ENCODE measurements at places on chromosomes 2 and 18. TPM values are rescaled to one million over a fixed set of nuclear protein-coding genes. Genes with fewer than 3 reads are reported as not detected.

- H3K27me3 ChIP-seq: no peaks in the 10 kb centered on the region
- no peak for DNase-seq
- no peaks in the 10 kb centered on the region for H3K36me3 ChIP-seq
- H3K27ac ChIP-seq: no peak overlapping the region
- H3K4me1 ChIP-seq: no peaks in the 10 kb centered on the region
- H3K4me3 ChIP-seq: no peak overlapping the region
Observed at GRCh38 chr2:225472161-225472560, 72.7 kb downstream of the NYAP2 start.

- H3K4me1 ChIP-seq: peaks cover 3% of the 10 kb centered on the region
- peak; percentile 19 for DNase-seq
- peak overlapping the region; percentile 71 for H3K4me3 ChIP-seq
Observed at GRCh38 chr18:811182-811891, 705 bp downstream of the YES1 start.

DNA sequence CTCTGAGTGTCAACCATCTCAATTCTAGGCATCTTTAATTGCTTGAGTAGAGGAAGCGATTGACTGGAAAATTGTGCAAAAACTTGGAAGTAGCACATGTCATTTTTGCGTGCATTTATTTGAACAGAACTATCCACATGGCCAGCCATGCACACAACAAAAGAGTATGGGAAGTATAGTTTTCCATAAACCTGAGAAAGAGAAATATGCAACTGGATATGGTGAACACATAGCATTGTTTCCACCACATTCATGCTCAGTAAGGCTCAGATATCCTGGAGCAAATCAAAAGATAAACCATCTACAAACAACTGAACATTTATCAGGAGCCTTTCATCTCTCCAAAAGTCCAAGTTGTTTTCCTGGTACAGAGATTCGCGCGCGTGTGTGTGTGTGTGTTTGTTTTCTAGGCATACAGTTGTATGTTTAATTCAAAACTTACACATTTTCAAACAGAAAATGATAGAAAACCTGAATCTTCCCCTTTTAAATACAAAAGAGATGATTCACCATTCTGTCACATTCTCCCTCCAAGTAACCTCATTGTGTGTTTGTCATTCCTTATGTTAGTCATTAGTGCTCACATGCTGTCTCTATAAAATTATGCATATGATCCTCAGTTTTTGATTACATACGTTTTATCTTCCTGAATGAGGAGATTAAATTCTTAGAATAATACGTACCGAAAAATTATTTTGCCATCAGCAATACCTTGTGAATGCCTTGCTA lies 780.4 kb upstream of the NRXN1 start:
- no peak overlapping the region for H3K4me3 ChIP-seq
- no peaks in the 10 kb centered on the region for H3K36me3 ChIP-seq
- peaks cover 4% of the 10 kb centered on the region for H3K4me1 ChIP-seq
- DNase-seq: peak; percentile 39

GRCh38 chr18:49029628-49030027 lies 78.9 kb upstream of the SMAD7 start:
- no peaks in the 10 kb centered on the region for H3K36me3 ChIP-seq
- DNase-seq: no peak
- H3K27ac ChIP-seq: no peak overlapping the region
- peaks cover 2% of the 10 kb centered on the region for H3K27me3 ChIP-seq
- H3K4me1 ChIP-seq: no peaks in the 10 kb centered on the region

DNA sequence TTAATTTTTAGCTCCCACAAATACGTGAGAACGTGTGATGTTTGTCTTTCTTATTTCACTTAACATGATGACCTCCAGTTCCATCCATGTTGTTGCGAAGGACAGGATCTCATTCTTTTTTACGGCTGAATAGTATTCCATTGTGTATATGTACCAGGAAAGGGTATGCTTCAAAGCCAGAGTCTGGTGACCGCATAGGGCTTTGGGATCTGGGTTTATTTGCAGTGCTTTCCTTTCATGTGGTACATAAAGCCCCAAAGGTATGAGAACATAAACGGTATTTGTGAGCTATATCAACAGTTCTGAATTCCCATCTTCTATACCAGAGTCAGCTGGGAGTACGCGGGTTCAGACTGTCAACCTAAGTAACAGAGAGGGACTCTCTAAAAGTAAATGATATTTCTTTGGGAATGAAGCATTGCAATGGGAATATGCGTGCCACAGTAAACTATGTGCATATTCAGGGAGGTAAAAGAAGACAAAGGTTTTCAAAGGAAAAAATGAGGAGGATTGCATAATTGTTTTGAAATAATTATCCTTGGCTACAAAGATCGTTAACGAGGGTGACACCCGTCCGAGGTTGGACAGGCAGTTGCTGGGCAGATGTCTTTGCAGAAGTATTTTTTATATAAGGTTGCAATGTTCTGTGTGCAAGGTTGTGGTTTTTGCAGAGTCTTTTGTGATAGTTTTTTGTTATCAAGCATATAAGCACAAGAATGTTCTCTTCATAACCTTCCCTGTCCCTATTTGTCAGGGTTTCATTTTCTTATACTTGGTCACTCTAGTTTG lies 24.4 kb downstream of the CRYGD start:
- no peaks in the 10 kb centered on the region for H3K36me3 ChIP-seq
- H3K27me3 ChIP-seq: no peaks in the 10 kb centered on the region
- no peaks in the 10 kb centered on the region for H3K4me1 ChIP-seq
- no peak overlapping the region for H3K27ac ChIP-seq
- DNase-seq: no peak
- no peak overlapping the region for H3K4me3 ChIP-seq

GRCh38 chr18:62529597-62529996 lies 6.8 kb downstream of the ZCCHC2 start:
- H3K4me3 ChIP-seq: no peak overlapping the region
- H3K4me1 ChIP-seq: peaks cover 11% of the 10 kb centered on the region
- no peaks in the 10 kb centered on the region for H3K36me3 ChIP-seq
- no peak for DNase-seq
- H3K27me3 ChIP-seq: no peaks in the 10 kb centered on the region

- no peaks in the 10 kb centered on the region for H3K36me3 ChIP-seq
- H3K27ac ChIP-seq: no peak overlapping the region
- H3K4me1 ChIP-seq: no peaks in the 10 kb centered on the region
- DNase-seq: no peak
Observed at GRCh38 chr2:176647325-176648165, 378.3 kb downstream of the MTX2 start.

DNA sequence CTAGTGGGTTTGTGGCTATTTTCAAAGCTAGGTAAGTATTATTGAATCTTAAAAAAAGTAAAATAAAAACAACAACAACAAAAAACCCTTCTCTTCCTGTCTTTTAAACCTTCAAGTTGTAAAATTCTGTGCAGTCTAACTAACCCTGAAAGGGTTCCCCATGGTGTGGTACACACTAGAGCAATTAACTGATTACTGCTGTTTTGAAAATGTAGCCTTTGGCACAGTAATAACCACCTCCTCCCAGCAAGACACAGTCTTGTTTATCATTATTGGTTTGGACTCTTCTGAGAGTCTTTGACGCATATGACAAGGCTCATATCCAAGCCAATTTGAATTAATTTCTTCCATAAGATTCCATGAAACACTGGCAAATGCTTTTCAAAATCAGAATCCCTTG lies 2184.6 kb upstream of the PIK3C3 start:
- H3K36me3 ChIP-seq: no peaks in the 10 kb centered on the region
- H3K4me3 ChIP-seq: no peak overlapping the region
- no peaks in the 10 kb centered on the region for H3K27me3 ChIP-seq
- H3K27ac ChIP-seq: no peak overlapping the region
- no peaks in the 10 kb centered on the region for H3K4me1 ChIP-seq

- no peaks in the 10 kb centered on the region for H3K36me3 ChIP-seq
- H3K4me1 ChIP-seq: no peaks in the 10 kb centered on the region
- H3K27ac ChIP-seq: no peak overlapping the region
- peak; percentile 66 for DNase-seq
- peaks cover 16% of the 10 kb centered on the region for H3K27me3 ChIP-seq
- H3K4me3 ChIP-seq: no peak overlapping the region
Observed at GRCh38 chr2:10497797-10498251, 49.7 kb upstream of the ODC1 start.

- no peak overlapping the region for H3K27ac ChIP-seq
- H3K4me3 ChIP-seq: no peak overlapping the region
- no peaks in the 10 kb centered on the region for H3K27me3 ChIP-seq
- H3K4me1 ChIP-seq: no peaks in the 10 kb centered on the region
- DNase-seq: no peak
- H3K36me3 ChIP-seq: no peaks in the 10 kb centered on the region
Observed at GRCh38 chr18:62377131-62377807, 52.2 kb downstream of the TNFRSF11A start.

DNA sequence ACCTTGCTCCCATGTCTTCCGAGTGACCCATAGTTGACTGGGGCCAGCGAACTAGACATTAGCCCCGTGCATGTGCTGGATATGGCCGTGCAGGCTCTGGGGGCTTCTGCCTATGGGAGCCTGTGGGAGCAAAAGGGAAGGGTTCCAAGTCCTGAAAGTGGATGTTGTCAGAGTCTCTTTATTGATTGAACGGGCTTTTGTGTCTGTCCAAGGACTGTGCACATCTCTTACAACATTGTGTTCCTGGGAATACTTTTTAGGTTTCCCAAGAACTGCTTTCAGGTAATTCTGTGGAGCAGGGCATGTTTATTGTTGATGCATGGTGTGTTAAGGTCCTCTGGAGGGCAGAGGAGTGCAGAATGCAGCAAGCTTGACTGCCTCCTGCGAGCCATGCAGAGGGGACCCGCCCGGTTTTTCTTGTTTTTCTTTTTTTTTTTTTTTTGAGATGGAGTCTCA lies 5.0 kb downstream of the RNF144A start:
- H3K4me3 ChIP-seq: no peak overlapping the region
- no peak for DNase-seq
- no peaks in the 10 kb centered on the region for H3K36me3 ChIP-seq

GRCh38 chr18:77495982-77496690 lies 246.5 kb downstream of the GALR1 start:
- no peaks in the 10 kb centered on the region for H3K27me3 ChIP-seq
- no peak for DNase-seq
- no peaks in the 10 kb centered on the region for H3K36me3 ChIP-seq
- H3K27ac ChIP-seq: no peak overlapping the region
- H3K4me1 ChIP-seq: no peaks in the 10 kb centered on the region

GRCh38 chr2:69224512-69224837 lies 162.6 kb downstream of the GFPT1 start:
- peaks cover 20% of the 10 kb centered on the region for H3K4me1 ChIP-seq
- H3K36me3 ChIP-seq: no peaks in the 10 kb centered on the region

- peak; percentile 36 for DNase-seq
- H3K4me1 ChIP-seq: no peaks in the 10 kb centered on the region
- no peak overlapping the region for H3K4me3 ChIP-seq
- no peaks in the 10 kb centered on the region for H3K27me3 ChIP-seq
- H3K36me3 ChIP-seq: no peaks in the 10 kb centered on the region
Observed at GRCh38 chr18:21960189-21960588, 209.2 kb upstream of the GATA6 start.

- no peak overlapping the region for H3K4me3 ChIP-seq
- H3K4me1 ChIP-seq: peaks cover 6% of the 10 kb centered on the region
- no peaks in the 10 kb centered on the region for H3K36me3 ChIP-seq
Observed at GRCh38 chr2:238636269-238637073, 209.7 kb downstream of the ASB1 start.

Gene REEP1
- total RNA-seq: not detected

Gene LDAH
- total RNA-seq: 22.8 TPM

Data from fibroblast of lung (primary cell).